Activated T-cell treated with anti-CD3 and anti-CD28 coated beads for 1 hour (primary cell): ENCODE measurements at places on chromosomes 2 and 18.

DNA sequence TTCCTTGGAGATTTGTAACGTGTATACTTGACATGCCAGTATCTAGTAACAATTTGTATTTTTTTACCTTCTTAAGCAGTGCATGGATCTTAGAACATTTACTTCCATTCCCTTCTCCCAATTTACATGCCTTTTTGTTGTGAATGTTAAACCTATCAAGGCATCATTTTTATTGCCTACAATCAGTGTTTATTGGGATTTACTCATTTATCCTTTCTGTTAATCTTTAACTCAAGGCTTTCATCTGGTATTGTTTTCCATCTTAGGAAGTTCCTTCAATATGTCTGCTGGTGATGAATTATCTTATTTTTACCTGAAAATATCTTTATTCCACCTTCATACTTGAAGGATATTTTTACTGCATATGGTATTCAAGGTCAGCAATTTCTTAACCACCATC lies 88.5 kb upstream of the EMILIN2 start:
- DNase-seq = no peak

GRCh38 chr2:216692636-216693413 lies 2.5 kb downstream of the IGFBP5 start:
- peak; percentile 46 for DNase-seq

DNA sequence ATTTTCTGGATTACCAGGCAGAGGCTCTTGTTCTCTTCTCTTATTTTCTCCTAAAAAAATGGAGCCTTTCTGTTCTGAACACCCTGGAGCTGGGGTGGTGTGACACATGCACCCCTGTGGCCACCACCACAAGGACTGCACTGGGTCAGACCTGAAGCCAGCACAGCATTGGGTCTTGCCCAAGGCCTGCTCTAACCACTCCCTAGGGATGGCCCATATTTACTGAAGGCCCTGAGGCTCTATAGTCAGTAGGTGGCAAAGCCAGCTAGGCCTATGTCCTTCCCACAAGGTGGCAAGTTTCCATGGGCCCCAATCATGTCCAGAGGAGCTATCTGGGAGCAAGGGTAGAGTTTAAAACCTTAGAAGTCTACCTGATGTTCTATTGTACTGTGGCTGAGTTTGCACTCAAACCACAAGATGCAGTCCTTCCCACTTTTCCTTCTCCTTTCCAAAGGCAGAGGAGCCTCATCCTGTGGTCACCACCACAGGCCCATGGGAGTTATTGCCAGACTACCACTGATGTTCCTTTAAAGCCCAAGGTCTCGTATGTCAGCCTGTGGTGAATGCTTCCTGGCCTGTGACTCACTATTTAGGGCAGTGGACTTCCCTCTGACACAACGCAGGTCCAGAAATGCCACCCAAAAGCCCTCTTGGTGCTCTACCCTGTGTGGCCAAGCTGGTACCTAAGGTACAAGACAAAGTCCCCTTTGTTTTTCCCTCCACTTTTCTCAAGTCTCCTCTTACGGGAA lies 15.0 kb upstream of the FMNL2 start:
- no peak for DNase-seq

DNA sequence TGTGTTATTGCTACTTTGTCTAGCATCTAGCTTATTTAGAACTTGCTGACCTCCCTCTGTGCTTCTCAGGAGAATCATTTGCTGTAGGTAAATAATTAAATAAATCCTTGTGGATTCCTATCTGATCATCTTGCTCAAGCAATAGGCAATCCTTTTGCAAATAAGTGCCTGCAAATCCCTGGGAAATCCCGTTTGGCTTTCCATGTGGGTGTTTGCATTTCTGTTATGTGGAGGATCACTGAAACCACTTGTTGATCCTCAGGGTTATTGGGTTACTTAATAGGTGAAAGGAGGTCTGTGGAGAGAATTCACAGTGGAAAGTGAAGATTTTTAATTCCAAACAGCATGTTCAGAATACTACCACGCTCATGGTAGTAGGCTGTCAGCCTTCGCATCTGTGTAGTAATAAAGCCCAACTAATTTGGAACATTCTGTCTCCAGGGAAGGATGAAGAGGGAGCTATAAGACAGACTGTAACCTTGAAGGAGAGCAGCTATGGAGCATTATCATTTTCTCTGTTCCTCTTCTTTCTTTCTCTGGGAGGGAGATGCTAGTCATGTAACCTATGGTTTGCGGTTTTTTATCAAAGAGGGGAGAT lies 72.5 kb downstream of the GULP1 start:
- DNase-seq = no peak

DNA sequence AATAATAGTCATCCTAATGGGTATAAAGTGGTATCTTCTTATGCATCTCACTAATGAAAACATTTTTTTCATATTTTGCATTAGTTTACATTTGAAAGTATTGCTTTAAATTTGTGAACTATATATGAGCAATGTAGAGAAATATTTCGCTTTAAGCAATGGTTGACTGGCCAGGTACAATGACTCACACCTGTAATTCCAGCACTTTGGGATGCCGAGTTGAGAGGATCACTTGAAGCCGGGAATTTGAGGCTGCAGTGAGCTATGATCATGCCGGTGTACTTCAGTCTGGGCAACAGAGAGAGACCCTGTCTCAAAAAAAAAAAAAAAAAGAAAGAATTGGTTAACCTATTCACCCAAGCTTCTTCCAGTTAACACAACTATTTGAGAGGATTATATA lies 15.1 kb downstream of the ZCCHC2 start:
- no peak for DNase-seq

DNA sequence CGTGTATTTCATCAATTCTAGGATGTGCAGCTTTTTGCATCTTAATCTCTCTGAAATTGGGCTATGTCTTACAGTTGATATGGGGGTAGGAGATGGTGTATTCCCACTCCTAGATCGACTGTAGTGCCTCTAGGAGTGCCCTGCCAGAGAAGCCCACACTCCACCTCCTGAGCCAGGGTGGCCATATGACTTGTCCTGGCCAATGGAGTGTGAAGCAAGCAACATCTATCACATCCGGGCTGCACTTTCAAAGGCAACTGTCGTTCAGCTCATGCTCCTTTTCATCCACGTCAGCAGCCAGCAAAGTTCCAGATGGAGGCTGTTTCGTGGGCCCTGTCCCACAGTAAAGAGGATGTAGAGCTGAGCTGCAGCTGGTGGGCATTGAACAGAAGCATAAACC lies 149.4 kb upstream of the SLC1A4 start:
- DNase-seq = no peak

DNA sequence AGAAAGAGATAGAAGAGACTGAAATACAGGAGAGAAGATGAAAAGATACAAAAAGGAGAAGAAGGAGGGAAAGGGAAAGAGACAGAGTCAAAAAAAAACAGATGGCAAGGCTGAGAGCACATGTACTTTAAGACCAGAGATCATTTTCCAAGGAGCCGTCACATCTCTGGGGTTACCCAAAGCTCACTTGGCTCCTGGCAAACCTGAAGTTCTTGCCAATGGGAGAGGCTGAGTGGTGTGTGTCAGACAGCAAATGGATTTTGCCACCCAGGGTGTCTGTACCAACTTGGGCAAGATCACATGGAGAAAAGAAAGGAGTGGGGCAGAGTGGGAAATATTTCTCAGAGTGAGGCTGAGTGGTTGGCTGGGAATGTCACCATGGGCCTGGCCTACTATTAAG lies 219.3 kb upstream of the TNP1 start:
- no peak for DNase-seq

DNA sequence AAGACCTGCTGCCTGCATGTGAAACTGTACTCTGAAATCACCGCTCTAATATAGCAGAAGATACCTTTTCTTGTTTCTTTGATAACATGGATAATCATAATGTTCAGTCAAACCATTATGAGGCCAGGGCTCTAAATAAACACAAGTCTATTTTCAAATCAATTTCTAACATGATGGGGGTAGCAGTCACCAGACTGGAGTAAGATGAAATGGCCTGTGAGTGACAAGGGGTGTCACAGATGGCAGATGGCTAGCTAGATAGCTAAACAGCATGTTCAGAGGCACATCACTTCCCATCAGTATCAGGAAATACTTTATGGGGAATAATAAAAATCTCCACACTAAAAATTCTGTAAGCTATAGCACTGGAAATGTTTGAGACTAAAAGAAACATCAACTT lies 14.0 kb downstream of the MBD2 start:
- no peak for DNase-seq
